ENCODE measurements at places on chromosomes 5 and 9. TPM values are rescaled to one million over a fixed set of nuclear protein-coding genes. Genes with fewer than 3 reads are reported as not detected.

- DNase-seq: no peak
Measured at GRCh38 chr5:180137401-180138213, 66.0 kb upstream of the RNF130 start.

DNA sequence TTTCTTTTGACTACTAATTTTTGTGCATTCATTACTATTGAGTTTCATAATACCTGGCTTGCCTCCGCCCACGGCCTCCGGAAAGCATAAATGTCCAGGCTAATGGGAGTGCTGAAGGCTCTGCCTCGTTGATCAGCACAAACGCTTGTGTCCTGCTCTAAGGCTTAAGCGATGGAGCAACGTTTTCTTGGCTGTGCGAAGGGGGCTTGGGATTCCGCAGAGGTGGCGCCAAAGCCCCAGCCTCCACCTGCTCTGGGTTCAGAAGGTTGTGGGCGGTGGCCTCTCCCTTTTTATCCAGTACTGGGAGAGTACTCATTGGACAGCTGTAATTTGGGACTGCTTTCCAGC is 19.7 kb downstream of the ANXA2R start:
- no peak for DNase-seq

Gene ATP10B
- total RNA-seq: under 0.01 TPM

Gene FAM221B
- total RNA-seq: not detected

- no peak for DNase-seq
Measured at GRCh38 chr5:82074950-82075349, 103.1 kb downstream of the ATG10 start.

DNA sequence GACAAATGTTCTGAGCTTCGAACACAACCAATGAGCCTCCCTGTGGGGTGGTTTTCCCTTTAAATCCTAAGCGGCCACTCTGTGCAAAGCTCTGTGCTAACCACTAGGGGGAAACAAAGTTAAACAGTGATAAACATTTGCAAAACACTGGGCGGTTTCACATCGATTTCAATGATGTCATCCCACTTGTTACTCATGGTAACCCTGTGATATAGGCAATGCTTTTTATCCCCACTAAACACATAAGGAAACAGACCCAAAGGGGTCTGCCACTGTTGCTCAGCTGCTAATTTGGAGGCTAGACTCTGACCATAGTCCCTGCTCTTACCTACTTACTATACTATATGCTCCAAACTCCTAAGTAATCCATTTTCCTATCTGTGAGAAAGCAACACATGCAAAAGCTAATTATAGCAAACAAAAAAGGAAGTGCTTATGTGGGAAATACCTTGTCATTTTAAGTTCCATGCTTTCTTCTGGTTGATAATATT is 57.3 kb downstream of the PTPN3 start:
- peak; percentile 80 for DNase-seq
